Stimulated activated CD8-positive, alpha-beta memory T cell treated with anti-CD3 and anti-CD28 coated beads, Interleukin-4, amount 100 ng/mL, for 1 hour (primary cell): ENCODE measurements at places on chromosomes 6 and 20.
A peak's percentile ranks its signal among the peaks of the same experiment; 100 is the strongest.

DNA sequence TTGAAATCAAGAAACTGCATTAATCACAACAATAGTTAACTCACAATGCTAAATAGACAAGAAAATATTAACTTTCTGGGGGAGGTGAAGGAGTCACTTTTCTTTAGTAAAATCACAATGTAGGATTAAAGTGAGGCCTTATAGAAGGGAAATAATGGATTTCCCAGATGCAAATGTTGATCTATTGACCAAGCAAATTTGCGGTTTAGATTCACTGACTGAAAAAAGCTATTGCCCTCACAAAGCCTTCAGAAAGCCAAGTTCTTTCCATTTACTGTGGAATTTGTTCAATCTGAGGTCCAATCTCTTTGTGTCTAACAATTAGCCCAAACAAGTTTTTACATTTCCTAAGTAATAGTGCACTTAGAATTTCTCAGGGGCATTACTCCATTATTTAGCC, 95.1 kb upstream of the PTCHD4 start:
- DNase-seq = no peak

- DNase-seq = no peak
These were observed 75.7 kb downstream of the NCOA7 start for GRCh38 chr6:125866433-125866832.

DNA sequence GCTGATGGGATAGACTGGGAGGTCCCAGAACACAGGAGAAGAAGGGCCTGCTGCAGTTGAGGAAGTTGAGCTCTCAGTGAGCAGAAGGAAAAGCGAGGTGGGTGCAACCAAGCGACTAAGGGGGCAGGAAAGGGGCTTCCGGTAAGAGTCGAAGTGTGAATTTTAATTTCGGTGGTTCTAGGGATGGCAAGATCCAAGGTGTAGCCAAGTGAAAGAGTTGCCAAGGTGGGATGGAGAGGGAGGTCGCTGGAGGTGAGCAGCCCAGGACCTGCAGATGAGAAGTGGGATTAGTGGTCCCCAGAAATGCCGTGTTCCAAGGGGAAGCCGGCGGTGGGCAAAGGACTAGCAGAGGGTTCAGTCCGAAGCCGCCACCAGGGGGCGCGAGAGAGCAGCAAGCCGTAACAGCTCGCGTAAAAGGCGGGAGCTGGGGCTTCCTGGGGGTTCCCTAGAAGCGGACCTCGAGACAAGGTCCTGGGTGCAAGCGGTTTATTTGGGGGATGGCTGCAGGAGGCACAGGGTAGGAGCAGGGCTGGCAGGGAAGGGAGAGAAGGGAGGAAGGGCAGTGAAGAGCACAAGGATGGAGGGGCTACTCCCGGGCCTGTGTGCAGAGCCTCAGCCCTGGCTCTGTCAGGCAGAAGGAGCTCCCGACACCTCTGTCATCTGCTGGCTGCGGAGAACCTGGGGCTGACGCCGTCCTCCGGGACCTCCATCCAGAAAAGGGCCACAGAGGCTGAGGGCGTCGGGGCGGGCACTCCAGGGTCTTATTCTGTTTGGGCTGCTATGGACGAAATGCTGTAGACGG, 103.6 kb downstream of the PAX1 start:
- DNase-seq = no peak

DNA sequence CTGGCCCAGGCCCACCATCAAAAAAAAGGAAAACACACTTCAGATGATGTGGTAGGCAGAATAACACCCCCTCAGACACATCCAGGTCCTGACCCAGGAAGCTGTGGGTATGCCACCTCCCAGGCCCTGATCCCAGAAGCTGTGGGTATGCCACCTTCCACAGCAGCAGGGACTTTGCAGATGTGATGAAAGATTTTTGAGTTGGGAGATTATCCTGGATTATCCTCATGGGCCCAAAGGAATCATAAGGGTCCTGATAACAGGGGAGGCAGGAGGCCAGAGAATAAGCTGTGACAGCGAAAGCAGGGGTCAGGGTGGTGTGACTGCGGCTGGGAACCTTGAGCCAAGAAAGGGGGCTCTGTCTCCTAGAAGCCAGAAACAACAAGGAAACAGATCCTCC, 55.0 kb downstream of the BMP7 start:
- no peak for DNase-seq

DNA sequence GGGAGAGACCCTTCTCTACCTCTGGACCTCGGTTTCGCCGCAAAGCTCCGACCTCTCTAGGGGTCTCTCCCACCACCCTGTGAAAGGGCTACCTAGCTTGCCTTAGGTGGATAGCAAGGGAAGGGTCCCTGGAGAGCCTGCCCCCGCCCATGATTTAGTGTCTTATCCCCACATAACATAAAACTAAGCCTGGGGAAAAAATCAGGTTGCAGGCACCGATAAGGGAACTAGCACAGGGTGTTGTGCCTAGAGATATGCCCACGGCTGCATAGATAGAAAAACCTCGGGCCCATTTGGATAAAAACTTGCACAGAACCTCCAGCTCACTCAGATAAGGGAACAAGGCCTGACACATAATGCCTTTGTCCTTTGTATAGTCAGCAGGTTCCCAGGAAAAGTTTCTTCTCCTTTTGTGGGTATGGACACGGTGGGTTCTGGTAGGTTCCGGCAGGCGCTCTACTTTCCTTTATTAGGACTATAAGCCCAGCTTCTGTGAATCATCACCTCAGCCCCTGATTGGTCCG, 846 bp downstream of the ZSCAN31 start:
- no peak for DNase-seq

DNA sequence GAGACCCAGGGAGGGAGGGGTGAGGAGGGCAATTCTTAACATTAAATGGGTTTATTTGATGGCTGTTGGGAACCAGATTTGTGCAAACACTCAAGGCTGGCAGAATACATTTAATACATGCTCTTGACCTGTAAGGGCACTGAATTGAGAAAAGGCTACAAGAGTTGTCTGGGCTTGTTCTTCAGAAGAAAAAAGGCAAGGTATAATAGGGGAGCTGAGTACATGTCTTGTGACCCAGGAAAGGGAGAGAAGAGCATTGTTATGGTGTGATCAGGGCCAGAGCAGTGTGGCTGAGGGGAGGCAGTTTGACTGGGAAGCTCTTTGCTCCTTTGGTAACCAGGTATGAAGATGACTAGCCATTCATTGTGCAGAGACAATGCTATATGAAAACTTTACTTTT, 18.9 kb downstream of the KLHL31 start:
- DNase-seq = no peak

- no peak for DNase-seq
These were observed 22.8 kb downstream of the OR2J3 start for GRCh38 chr6:29130644-29131043.

DNA sequence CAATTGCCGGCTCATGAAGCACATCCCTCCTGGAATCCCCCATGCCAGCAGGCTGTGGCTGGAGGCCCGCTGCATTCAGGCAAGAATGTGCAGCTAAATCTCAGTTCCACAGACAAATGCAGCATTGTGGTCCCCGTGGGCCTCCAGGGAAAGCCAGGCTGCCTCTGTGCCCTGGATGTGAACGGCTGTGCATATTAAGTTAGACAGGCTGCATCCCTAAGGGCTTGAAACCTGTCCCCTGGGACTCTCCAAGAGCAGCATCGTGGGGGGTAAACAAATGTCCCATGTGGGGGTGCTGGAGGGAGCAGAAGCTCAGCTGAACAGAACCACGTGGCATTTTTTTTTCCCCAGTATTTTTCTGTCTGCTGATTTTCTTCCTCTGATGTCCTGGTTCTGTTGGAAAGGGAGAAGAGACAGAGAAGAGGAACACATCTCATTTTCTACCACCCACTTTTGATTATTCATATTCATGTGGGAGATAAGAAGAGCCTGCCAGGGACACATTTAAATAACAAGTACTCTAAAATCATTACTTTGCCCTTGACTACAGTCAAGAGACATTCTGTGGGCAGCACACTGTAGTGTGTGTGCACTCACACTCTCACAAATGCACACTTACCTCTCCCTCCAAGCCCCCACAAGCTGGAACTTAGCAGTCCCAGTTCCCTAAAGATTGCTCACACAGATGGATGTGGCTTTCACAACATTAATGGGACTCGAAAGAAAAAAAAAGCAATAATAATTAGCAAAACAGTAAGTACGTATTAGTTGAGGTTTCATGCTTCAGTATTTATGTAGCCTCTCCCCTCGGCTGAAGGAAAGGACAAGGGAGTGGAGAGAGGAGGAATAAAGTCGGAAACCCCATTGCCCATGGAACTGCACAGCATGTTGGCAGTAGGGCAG, 16.9 kb downstream of the GFOD1 start:
- DNase-seq = no peak

GRCh38 chr20:51756653-51757052, 11.5 kb downstream of the ATP9A start:
- DNase-seq = no peak

DNA sequence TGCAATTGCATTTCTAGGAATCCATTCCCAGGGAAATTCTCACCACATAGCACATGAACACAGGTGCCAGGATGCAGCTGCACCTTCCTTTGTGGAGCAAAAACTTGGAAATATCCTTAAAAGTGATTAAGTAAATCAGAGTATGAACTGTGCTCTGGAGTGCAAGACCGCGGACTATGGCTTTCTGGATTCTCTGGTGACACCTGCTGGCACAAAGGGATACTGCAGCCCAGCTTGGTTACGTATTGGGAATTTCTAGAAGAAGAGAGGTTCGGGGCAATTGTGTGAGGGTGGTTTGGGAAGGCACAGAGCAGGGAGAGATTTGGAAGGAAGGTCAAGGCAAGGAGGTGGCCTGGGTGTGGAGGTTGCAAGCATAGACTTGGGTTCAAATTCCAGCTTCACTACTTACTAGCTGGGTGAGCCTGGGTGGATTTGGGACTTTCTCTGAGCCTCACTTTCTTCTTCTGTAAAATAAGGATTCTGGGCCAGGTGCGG, 15.9 kb upstream of the PEDS1 start:
- DNase-seq = peak; percentile 73

DNA sequence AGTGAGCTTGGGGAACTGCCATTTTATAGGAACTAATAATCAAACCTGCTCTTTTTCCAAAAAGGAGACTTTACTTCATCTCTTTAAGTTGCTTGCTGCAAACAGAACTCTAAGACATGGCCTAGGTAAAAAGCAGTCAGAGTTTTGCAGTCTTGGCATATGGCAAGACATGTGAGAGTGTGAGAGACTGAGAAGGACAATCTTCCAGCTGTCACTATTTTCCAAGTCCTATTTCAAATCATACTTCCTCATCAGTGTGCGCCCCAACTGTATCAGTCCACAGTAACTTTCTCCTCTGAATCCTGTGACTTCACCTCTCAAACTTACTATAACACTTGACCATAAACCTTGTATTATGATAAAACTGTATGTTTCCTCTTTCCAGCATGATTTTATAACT, 10.4 kb downstream of the CALHM6 start:
- DNase-seq = no peak

DNA sequence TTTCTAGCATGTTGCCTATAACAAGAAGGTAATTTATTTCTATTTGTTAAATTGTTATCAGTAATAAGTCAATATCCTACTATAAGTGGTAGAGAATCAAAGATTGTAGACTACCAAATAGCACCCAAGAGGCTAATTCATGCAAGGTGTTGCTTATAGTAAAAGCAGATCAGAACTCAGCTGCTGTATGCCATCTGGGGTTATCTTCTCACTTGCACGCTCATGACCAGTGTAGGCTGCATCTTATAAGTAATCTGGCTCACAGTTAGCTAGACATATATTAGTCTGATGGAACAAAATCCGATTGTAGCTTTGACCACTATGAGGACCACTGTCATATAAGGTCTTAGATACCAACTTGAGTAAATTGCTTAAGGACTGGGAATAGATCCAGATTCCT, 17.0 kb downstream of the TOP1 start:
- DNase-seq = no peak

- DNase-seq = no peak
These were observed 32.7 kb downstream of the TOX2 start for GRCh38 chr20:43947316-43947710.

GRCh38 chr20:38049800-38050199, 16.3 kb downstream of the RPRD1B start:
- no peak for DNase-seq

- peak; percentile 8 for DNase-seq
These were observed 868 bp downstream of the NCOA3 start for GRCh38 chr20:47502271-47503239.

DNA sequence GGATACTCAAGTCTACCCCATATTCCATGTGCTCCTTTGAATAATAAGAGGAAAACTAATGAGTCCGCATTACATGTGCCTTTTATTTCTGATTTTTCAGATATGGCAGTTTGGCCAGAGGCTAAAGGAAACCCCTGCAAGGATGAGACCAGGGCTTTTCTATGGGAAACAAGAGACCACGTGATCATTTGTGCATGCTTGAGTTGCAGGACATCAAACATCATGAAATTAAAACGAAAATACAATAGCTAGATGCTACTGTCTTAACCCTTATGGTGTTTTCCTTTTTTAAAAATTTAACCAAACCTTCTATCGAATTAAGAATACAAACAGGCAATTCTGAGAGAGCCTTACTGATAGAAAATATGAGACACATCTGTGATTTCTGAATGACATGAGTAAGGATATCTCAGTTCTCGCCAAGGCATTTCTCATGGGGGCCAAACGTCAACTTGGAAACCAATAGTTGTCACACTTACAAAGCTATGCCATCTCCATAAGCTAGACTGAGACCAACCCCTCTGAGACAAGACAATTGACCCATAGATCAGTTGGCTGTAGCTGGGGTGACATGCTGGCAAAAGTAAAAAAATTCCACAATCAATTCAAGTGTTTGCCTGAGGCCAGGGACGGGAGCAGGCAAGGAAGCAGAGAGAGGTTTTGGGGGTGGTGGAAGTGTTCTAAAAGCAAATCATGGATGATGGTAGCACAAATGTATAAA, 52.8 kb downstream of the RIPOR2 start:
- no peak for DNase-seq

- no peak for DNase-seq
These were observed 97.6 kb downstream of the TCP11 start for GRCh38 chr6:35043381-35044130.

- no peak for DNase-seq
These were observed 28.9 kb downstream of the CYP24A1 start for GRCh38 chr20:54144847-54145414.

DNA sequence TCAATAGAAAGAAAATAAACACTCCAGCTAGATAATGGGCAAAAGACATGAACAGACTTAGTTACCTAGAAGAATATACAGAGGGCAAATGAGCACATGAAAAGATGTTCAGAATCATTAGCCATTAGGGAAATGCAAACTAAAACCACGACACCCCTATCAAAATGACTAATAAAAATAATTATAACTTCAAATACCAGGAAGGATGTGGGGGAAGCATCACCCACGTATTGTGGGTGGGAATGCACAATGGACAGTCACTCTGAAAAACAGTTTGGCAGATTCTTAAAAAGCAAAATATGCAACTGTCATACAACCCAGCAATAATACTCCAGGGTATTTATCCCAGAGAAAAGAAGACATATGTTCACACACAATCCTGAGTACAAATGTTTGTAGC, 92.6 kb downstream of the DLL1 start:
- DNase-seq = no peak

GRCh38 chr6:113445201-113445600, 411.9 kb upstream of the MARCKS start:
- DNase-seq = no peak

- no peak for DNase-seq
These were observed 11.6 kb upstream of the HLA-G start for GRCh38 chr6:29816030-29816429.

GRCh38 chr6:25024821-25025220, 89.1 kb upstream of the RIPOR2 start:
- no peak for DNase-seq

GRCh38 chr6:108165714-108166663, at the start of gene NR2E1:
TSS of gene NR2E1 (plus strand) at chr6:108166022. CDS start at chr6:108166766, 744 bp downstream.
- no peak for DNase-seq
